Suprapubic skin (tissue), 4 donors: ENCODE measurements at places on chromosomes 12 and 14. TPM values are rescaled to one million over a fixed set of nuclear protein-coding genes. Genes with fewer than 3 reads are reported as not detected.

DNA sequence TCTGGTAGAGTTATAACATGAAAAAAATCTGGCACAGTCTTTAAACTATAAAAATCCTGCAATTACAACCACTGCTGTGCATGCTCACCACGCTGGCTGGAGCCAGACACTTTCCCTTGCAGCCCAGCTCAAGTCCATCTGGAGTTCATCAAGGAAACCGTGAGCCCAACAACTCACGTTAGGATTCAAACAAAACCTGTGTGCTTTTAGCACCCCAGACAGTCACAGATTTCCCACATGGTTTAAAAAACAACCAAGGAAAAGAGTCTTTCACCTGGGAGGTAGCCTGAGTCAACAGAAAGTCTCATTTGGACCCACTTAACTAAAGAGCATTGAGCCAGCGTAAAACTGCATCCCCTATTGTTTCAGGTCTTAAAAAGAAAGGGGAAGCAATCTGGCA lies 4.7 kb downstream of the LRIG3 start:
- H3K27me3 ChIP-seq, result no peaks in the 10 kb centered on the region
- H3K27ac ChIP-seq, result peak overlapping the region; percentile 93
- H3K4me1 ChIP-seq, result peaks cover 60% of the 10 kb centered on the region
- peaks cover 20% of the 10 kb centered on the region for H3K36me3 ChIP-seq
- H3K4me3 ChIP-seq, result peak overlapping the region; percentile 71

- DNase-seq, result no peak
- H3K36me3 ChIP-seq, result no peaks in the 10 kb centered on the region
- H3K4me3 ChIP-seq, result no peak overlapping the region
- no peak overlapping the region for H3K27ac ChIP-seq
These were observed 42.6 kb downstream of the DLK1 start for GRCh38 chr14:100769035-100769939.

GRCh38 chr12:38392554-38393144 lies 76.1 kb downstream of the ALG10B start:
- no peak overlapping the region for H3K27ac ChIP-seq
- H3K4me1 ChIP-seq, result no peaks in the 10 kb centered on the region
- H3K4me3 ChIP-seq, result no peak overlapping the region

- no peak overlapping the region for H3K4me3 ChIP-seq
- H3K4me1 ChIP-seq, result no peaks in the 10 kb centered on the region
- no peaks in the 10 kb centered on the region for H3K27me3 ChIP-seq
- no peaks in the 10 kb centered on the region for H3K36me3 ChIP-seq
- no peak overlapping the region for H3K27ac ChIP-seq
These were observed 13.0 kb upstream of the TMED2 start for GRCh38 chr12:123571343-123571813.

DNA sequence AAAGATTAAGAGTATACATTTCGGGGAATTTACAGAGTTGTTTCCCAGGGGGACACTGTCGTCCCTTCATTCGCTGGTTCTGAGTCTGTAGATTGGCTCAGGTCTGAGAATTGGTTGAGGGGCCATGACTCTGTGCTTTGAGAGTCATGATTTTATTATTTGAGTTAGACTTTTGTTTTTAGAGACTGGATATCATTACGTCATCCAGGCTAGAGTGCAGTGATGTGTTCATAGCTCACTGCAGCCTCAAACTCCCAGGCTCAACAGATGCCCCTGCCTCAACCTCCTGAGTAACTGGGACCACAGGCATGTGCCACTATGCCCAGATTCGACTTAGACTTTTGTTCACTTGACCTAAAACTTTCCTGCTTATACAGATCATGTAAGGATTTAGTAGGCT lies 112.3 kb upstream of the C14orf180 start:
- peaks cover 2% of the 10 kb centered on the region for H3K4me1 ChIP-seq
- no peaks in the 10 kb centered on the region for H3K36me3 ChIP-seq
- H3K4me3 ChIP-seq, result no peak overlapping the region
- no peak overlapping the region for H3K27ac ChIP-seq
- H3K27me3 ChIP-seq, result peaks cover 34% of the 10 kb centered on the region

KRT81 gene
- total RNA-seq, result 346 TPM

- no peaks in the 10 kb centered on the region for H3K27me3 ChIP-seq
- no peaks in the 10 kb centered on the region for H3K36me3 ChIP-seq
- no peak for DNase-seq
- H3K27ac ChIP-seq, result no peak overlapping the region
These were observed 484.3 kb downstream of the NAV3 start for GRCh38 chr12:78315028-78315427.

GRCh38 chr12:12641650-12642049 lies 30.0 kb downstream of the CREBL2 start:
- no peak overlapping the region for H3K27ac ChIP-seq
- H3K27me3 ChIP-seq, result no peaks in the 10 kb centered on the region
- H3K36me3 ChIP-seq, result peaks cover 62% of the 10 kb centered on the region
- H3K4me3 ChIP-seq, result no peak overlapping the region
- DNase-seq, result no peak

GRCh38 chr14:45201905-45202304 lies 51.1 kb downstream of the MIS18BP1 start:
- no peaks in the 10 kb centered on the region for H3K4me1 ChIP-seq
- H3K27ac ChIP-seq, result no peak overlapping the region
- DNase-seq, result no peak
- H3K4me3 ChIP-seq, result no peak overlapping the region
- no peaks in the 10 kb centered on the region for H3K27me3 ChIP-seq

DNA sequence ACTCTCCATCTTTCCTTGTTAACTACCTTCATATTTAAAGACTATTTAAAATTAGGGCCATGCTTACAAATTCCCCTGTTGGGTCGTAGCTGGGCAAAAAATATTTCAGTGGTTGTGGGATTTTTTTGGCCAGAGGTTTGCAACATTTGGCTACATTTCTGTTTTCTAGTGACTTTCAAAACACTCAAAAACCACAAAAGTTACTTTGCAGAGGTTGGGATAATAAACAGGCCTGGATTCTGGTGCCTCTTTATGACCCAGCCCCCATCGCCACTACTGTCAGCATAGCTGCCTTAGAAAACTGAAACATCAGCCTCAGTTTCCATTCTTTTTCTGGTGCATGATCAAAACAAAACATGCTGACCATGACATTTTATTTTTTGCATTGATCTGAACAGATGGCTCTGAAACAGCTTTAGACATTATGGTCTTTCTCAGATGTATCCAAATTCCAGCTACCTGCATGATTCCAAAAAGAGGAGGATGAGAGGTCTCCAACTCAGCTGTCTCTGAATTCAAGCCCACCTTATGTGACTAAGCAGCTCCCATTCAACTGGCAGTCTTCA lies 5.2 kb downstream of the DPF3 start:
- no peak overlapping the region for H3K4me3 ChIP-seq
- H3K4me1 ChIP-seq, result peaks cover 22% of the 10 kb centered on the region
- no peak for DNase-seq
- peaks cover 36% of the 10 kb centered on the region for H3K27me3 ChIP-seq
- H3K27ac ChIP-seq, result no peak overlapping the region
- H3K36me3 ChIP-seq, result no peaks in the 10 kb centered on the region

GLIPR1L1 gene
- total RNA-seq, result not detected

DNA sequence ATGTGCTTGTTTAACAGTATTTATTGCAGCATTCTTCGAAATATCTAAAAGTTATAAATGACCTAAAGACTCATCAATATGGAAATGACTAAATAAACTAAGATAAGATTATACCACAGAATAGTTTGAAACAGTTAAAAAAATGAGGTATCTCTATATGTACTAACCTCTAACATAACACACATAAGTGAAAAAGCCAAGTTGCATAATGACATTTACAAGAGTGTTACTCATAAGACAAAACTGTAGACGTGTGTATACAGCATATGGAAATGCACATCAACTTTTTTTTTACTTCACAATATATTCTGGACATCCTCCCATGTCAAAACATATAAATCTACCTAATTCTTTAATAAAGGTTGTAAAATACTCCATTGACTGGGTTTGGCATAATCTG lies 22.8 kb downstream of the CPM start:
- H3K4me3 ChIP-seq, result no peak overlapping the region
- no peak for DNase-seq
- no peaks in the 10 kb centered on the region for H3K36me3 ChIP-seq
- H3K27ac ChIP-seq, result no peak overlapping the region

OAS3 gene
- total RNA-seq, result 19.5 TPM

DNA sequence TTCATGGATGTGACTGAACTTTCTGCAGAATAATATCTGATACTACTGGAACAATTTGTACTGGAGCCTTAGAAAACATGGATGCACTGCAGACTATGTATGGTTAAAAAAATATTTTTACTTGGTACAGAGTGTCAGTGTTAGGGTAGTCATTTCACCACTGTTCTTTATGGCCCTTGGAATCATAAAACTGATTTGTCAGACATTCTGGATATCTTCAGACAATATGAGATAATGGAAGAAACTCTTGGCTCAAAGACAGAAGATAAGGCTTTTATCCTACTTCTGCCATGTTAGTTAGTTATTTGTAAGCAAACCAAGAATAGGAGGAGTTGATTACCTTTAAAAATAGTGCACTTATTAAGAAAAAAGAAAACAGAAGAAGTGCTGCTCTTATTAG lies 209.4 kb downstream of the LRIG3 start:
- no peak for DNase-seq
- no peaks in the 10 kb centered on the region for H3K27me3 ChIP-seq
- no peak overlapping the region for H3K4me3 ChIP-seq
- no peak overlapping the region for H3K27ac ChIP-seq

DTX1 gene
- total RNA-seq, result 3.4 TPM

- H3K36me3 ChIP-seq, result no peaks in the 10 kb centered on the region
- H3K27ac ChIP-seq, result no peak overlapping the region
- H3K4me1 ChIP-seq, result peaks cover 16% of the 10 kb centered on the region
- peaks cover 3% of the 10 kb centered on the region for H3K27me3 ChIP-seq
- no peak for DNase-seq
These were observed 134.2 kb downstream of the HMGA2 start for GRCh38 chr12:65958456-65958855.

DNA sequence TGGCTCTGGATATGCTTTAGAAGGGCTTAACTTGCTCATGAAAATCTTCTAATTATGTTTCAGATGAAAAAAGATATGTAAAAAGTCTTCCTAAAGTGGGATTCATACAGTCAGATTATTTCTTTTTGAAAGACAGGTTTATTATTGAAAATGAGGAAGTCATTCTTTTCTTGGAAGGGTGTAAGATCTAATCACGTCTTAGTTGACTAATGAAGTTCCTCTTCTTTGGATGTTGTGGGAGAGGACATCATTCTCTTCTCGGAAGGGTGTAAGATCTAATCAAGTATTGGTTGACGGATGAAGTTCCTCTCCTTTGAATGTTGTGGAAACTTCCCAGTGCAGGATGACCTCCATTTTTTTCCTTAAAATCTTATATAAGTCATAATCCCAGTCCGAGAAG lies 74.9 kb downstream of the ALG10 start:
- H3K4me1 ChIP-seq, result no peaks in the 10 kb centered on the region
- no peaks in the 10 kb centered on the region for H3K27me3 ChIP-seq
- no peak for DNase-seq

DNA sequence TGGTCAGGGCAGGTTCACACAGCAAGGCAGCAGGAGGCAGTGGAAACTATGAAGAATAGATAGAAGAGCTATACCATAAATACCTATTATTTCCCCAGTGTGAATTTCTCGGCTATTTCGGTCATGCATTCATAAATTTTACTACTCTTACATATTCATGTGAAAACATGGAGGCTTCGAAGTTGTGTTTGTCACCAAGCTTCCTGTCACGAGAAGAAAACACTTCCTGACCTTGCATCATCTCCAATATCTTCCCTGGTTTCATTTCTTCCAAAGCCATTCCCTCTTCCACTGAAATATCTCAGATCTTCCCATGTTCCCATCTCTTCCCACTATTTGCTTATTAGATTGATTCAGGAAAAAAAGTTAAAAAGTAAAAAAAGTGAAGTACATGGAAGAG lies 80.4 kb downstream of the CPNE8 start:
- H3K4me3 ChIP-seq, result no peak overlapping the region
- H3K36me3 ChIP-seq, result no peaks in the 10 kb centered on the region
- no peaks in the 10 kb centered on the region for H3K27me3 ChIP-seq
- DNase-seq, result no peak
- no peak overlapping the region for H3K27ac ChIP-seq
- H3K4me1 ChIP-seq, result no peaks in the 10 kb centered on the region

- no peak overlapping the region for H3K27ac ChIP-seq
- no peaks in the 10 kb centered on the region for H3K36me3 ChIP-seq
- DNase-seq, result no peak
- peaks cover 9% of the 10 kb centered on the region for H3K4me1 ChIP-seq
- H3K4me3 ChIP-seq, result no peak overlapping the region
These were observed 20.6 kb downstream of the GNG2 start for GRCh38 chr14:51880835-51881580.

CYP46A1 gene
- total RNA-seq, result 2.0 TPM

ZC2HC1C gene
- 2.0 TPM for total RNA-seq

GRCh38 chr12:18383203-18383602 lies 121.9 kb downstream of the PIK3C2G start:
- peaks cover 5% of the 10 kb centered on the region for H3K4me1 ChIP-seq
- no peak overlapping the region for H3K27ac ChIP-seq
- no peaks in the 10 kb centered on the region for H3K27me3 ChIP-seq
- DNase-seq, result no peak
- no peaks in the 10 kb centered on the region for H3K36me3 ChIP-seq
- no peak overlapping the region for H3K4me3 ChIP-seq

DNA sequence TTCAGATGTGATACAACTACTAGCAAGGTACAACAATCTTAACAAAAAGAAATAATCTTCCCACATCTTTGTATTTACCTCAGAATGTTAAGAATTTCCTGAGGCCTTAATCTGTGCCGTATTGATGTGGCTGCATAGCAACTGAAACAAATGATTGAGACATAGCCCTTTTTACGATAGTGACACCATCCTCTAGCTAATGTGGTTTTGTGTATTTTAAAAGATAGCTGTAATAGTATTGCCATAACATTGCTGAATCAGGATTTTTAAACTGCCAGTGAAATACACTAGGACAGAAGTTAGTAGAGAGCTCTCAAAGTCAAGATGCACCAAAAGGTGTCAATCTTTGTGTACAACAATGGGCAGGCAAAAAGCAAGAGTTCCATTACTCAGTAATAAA lies 11.9 kb downstream of the NPAS3 start:
- no peak for DNase-seq
- H3K4me3 ChIP-seq, result no peak overlapping the region
- no peaks in the 10 kb centered on the region for H3K4me1 ChIP-seq

NFATC4 gene
- total RNA-seq, result 11.2 TPM

GRCh38 chr12:57101892-57102695 lies 9.1 kb downstream of the STAT6 start:
- H3K36me3 ChIP-seq, result peaks cover 76% of the 10 kb centered on the region
- DNase-seq, result peak; percentile 55
- no peak overlapping the region for H3K4me3 ChIP-seq
- peak overlapping the region; percentile 6 for H3K27ac ChIP-seq
- H3K27me3 ChIP-seq, result no peaks in the 10 kb centered on the region

OR10AD1 gene
- not detected for total RNA-seq

DNA sequence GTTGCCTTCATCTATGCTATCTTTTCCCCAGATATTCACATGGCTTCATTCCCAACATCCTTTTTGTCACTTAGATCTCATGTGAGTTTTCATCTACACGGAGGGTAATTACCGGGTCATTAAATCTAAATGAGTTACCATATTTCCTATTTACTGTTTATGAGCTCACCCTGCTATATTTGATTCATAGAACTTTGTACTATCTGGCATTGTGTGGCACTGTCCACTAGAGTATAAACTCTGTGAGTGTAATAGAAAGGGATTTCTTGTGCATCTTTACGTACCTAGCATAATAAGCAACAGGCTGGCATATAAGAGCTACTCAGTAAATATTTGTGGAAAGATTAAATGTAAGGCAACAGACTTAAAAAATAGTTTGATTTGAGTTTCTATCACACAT lies 86.1 kb upstream of the LMO3 start:
- H3K4me1 ChIP-seq, result no peaks in the 10 kb centered on the region
- no peak for DNase-seq
- H3K27me3 ChIP-seq, result no peaks in the 10 kb centered on the region
- H3K27ac ChIP-seq, result no peak overlapping the region
- H3K36me3 ChIP-seq, result no peaks in the 10 kb centered on the region
